ENCODE measurements at places on chromosomes 7 and 10. TPM values are rescaled to one million over a fixed set of nuclear protein-coding genes. Genes with fewer than 3 reads are reported as not detected.

TRPV5 gene
- total RNA-seq, result not detected

TEX36 gene
- not detected for total RNA-seq

FKBP6 gene
- not detected for total RNA-seq

OR2A42 gene
- total RNA-seq, result 1.3 TPM

LOXL4 gene
- 15.5 TPM for total RNA-seq

UNC5B gene
- total RNA-seq, result 7.9 TPM

DPYSL4 gene
- 1.4 TPM for total RNA-seq

STAG3 gene
- 1.5 TPM for total RNA-seq

FRMD4A gene
- total RNA-seq, result 65.6 TPM

ZPBP gene
- total RNA-seq, result not detected

TRIM73 gene
- 2.9 TPM for total RNA-seq

C10orf105 gene
- 0.42 TPM for total RNA-seq

PLEKHS1 gene
- total RNA-seq, result 0.21 TPM

PRTFDC1 gene
- 3.1 TPM for total RNA-seq

TUBAL3 gene
- total RNA-seq, result not detected

EN2 gene
- not detected for total RNA-seq

PTEN gene
- 119 TPM for total RNA-seq

CCL24 gene
- total RNA-seq, result 1.1 TPM

GJC3 gene
- total RNA-seq, result not detected

PIK3CG gene
- total RNA-seq, result 11.8 TPM

HEPACAM2 gene
- total RNA-seq, result not detected

MYH16 gene
- not detected for total RNA-seq

C10orf62 gene
- 0.42 TPM for total RNA-seq

ATG9B gene
- total RNA-seq, result not detected

CYP2C18 gene
- total RNA-seq, result not detected

CARD11 gene
- 1.8 TPM for total RNA-seq

ANKRD61 gene
- not detected for total RNA-seq

UMAD1 gene
- 18.9 TPM for total RNA-seq

AFAP1L2 gene
- total RNA-seq, result 19.3 TPM

GPER1 gene
- total RNA-seq, result 11.2 TPM

SLC39A12 gene
- total RNA-seq, result 0.32 TPM

LMOD2 gene
- total RNA-seq, result not detected

PDCD4 gene
- total RNA-seq, result 124 TPM

CYP3A5 gene
- not detected for total RNA-seq

GLI3 gene
- 34.9 TPM for total RNA-seq

DPP6 gene
- total RNA-seq, result 0.69 TPM

PROSER2 gene
- 8.0 TPM for total RNA-seq

CNNM1 gene
- 0.30 TPM for total RNA-seq

CCAR1 gene
- total RNA-seq, result 49.4 TPM

NEBL gene
- total RNA-seq, result 4.3 TPM

ADAM8 gene
- 11.2 TPM for total RNA-seq

ASZ1 gene
- not detected for total RNA-seq

HOXA11 gene
- total RNA-seq, result 0.81 TPM

ZNF277 gene
- total RNA-seq, result 20.3 TPM

PILRA gene
- 21.5 TPM for total RNA-seq

NAT16 gene
- total RNA-seq, result not detected

HKDC1 gene
- not detected for total RNA-seq

CHST3 gene
- 47.9 TPM for total RNA-seq

LIPF gene
- total RNA-seq, result not detected

FEZF1 gene
- total RNA-seq, result not detected

GPR15LG gene
- not detected for total RNA-seq

WAPL gene
- total RNA-seq, result 37.3 TPM

KCND2 gene
- 4.2 TPM for total RNA-seq

CDNF gene
- 1.9 TPM for total RNA-seq

GSAP gene
- 24.1 TPM for total RNA-seq

RPEL1 gene
- total RNA-seq, result not detected

ABCB4 gene
- total RNA-seq, result 3.1 TPM

GTF2IRD1 gene
- total RNA-seq, result 10.3 TPM

Data from aorta (tissue), 5 donors.